Osteocyte (in vitro differentiated cells): ENCODE measurements at places on chromosomes 16 and 17. TPM values are rescaled to one million over a fixed set of nuclear protein-coding genes. Genes with fewer than 3 reads are reported as not detected.

- DNase-seq, result no peak
- H3K4me1 ChIP-seq, result peaks cover 2% of the 10 kb centered on the region
- H3K27ac ChIP-seq, result no peak overlapping the region
- no peak overlapping the region for H3K4me3 ChIP-seq
- no peaks in the 10 kb centered on the region for H3K36me3 ChIP-seq
Observed at GRCh38 chr17:14522795-14523387, 222.0 kb downstream of the HS3ST3B1 start.

DNA sequence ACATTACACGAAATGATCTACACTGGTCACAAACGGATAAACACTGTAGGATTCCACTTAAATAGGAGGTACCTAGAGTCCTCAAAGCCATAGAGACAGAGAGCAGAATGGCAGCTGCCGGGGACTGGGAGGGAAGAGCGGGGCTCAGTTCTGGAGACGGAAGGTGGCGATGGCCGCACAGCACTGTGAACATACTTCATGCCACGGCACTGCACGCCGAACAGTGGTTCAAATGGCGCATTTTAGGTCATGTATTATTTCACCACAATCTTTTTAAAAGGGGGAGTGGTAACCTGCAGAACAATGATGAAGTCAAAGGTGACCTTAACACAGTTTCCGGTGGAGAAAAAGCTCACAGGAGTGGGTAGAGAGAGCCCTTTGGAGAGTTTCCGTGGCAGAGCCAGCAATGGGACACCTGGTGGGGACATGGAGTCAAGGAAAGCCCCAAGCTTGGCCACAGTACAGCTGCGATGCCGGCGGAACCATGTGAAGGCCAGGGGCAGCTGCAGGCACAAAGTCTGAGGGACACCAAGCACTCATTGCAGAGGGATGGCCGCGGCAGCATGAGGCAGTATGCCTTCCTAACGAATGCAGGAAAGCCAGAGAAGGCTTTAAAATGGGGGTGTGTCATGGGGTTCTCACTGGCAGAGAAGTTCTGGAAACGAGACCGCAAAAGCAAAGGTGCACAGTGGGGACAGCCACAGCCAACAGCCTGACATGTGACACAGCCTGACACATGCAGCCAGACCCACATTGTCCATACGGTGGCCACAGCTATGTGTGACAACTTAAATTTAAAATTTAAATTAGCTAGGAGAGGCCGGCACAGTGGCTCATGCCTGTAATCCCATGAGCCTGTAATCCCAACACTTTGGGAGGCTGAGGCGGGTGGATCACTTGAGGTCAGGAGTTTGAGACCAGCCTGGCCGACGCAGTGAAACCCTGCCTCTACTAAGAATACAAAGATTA is 7.3 kb downstream of the FLCN start:
- DNase-seq, result no peak
- H3K36me3 ChIP-seq, result peaks cover 43% of the 10 kb centered on the region
- no peak overlapping the region for H3K27ac ChIP-seq
- H3K4me3 ChIP-seq, result no peak overlapping the region
- H3K4me1 ChIP-seq, result peaks cover 10% of the 10 kb centered on the region
- H3K27me3 ChIP-seq, result no peaks in the 10 kb centered on the region

GRCh38 chr16:53781023-53781605 is 77.2 kb downstream of the FTO start:
- H3K27ac ChIP-seq, result no peak overlapping the region

DNA sequence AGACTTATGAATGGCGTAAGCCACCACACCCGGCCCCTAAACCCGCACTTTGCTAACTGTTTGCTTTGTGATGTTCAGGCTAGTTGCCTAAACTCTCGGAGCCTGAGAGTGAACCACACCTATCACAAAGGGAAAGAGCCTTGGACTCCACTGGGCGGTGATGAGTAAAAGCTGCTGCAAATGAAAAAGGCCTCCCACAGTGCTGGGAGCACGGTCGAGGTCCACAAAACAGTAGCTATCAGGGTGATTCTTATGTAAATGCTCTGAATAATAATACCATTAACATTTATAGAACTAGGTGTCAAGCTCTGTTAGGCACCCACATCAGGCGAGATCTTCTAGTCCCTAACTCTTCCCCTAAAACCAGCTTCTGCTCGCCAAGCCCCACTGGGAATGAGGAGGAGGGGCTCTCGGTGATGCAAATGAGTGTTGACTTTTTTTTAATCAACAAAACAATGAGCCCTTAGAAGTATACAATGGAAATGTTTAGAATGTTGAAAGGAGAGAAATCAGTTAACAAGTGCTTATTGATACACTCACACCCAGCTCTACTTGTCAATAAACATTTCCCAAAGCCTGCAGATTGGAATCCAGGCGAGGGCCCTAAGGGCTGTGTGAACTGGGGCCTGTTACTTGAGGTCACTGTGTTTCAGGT is 19.8 kb downstream of the FBRS start:
- H3K36me3 ChIP-seq, result no peaks in the 10 kb centered on the region
- H3K4me1 ChIP-seq, result no peaks in the 10 kb centered on the region
- no peak overlapping the region for H3K4me3 ChIP-seq
- DNase-seq, result no peak
- no peaks in the 10 kb centered on the region for H3K27me3 ChIP-seq
- no peak overlapping the region for H3K27ac ChIP-seq

Gene VPS25
- 63.9 and 66.1 TPM in 2 replicates for total RNA-seq

DNA sequence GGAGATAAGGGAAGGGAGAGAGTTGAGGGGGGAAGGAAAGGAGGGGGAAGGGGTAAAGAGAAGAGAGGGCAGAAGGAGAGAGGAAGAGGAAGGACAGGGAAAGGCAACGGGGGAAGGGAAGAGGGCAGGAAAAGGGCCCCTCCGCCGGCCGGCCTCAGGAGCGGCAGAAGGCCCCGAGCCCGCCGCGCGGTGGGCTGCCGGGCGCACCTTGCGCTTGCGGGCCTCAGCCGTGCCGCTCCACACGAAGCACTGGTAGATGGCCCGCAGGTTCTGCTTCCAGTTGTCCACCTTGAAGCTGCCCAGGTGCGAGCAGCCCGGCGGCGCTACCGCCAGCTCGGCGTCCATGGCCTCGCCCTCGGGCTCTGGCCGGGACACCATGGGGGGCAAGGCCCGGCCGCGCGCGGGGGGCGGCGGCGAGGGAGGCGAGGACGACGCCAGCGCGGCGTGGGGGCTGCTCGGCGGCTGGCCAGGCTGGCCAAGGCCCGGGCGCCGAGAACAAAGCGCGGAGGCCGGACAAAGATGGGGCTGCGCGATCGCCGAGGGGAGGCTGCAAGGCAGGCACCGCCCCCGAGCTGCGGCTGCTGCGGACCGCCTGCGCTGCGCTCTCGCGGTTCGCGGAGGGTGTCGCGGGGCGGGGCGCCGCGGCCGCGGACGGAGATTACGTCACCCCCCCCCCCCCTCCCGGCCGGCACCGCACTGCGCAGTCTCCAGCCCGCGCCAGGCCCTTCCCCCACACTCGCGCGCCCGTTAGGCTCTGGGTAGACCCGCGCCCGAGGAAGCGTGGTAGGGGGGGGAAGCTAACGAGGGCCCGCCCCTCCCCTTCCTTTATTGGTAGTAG is at the start of gene USP22:
USP22 (minus strand) TSS at position 554 of the 838 bp plus-strand sequence; CDS start at position 378, 176 bp downstream.
- peak within 1 kb of the TSS; percentile 99 for H3K4me3 ChIP-seq
- H3K4me1 ChIP-seq, result peaks cover 43% of the 10 kb centered on the region
- DNase-seq, result peak; percentile 99
- peaks cover 1% of the 10 kb centered on the region for H3K36me3 ChIP-seq

- no peaks in the 10 kb centered on the region for H3K27me3 ChIP-seq
- peak overlapping the region; percentile 94 for H3K27ac ChIP-seq
- peaks cover 29% of the 10 kb centered on the region for H3K36me3 ChIP-seq
- H3K4me3 ChIP-seq, result peak overlapping the region; percentile 38
Observed at GRCh38 chr17:83084621-83085056, 5.2 kb downstream of the METRNL start.

DNA sequence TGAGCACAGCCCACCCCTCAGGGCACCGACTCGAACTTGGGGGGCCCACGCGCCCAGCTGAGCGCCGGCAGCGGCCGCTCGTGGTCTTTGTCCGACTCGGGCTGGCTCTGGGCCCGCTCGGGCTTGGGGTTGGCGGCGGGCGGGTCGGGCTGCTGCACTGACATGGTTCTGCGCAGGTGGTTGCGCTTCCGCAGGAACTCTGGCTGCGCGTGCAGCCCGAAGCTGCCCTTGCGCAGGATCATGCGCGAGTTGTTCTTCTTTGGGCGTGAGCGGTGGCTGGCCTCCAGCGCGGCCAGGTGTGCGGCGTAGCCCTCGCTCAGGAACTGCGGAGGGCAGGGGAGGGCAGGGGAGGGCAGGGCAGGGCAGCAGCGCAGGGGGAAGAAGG is 11.1 kb downstream of the PIMREG start:
- H3K36me3 ChIP-seq, result no peaks in the 10 kb centered on the region
- peaks cover 6% of the 10 kb centered on the region for H3K27me3 ChIP-seq
- no peak for DNase-seq
- H3K4me1 ChIP-seq, result peaks cover 13% of the 10 kb centered on the region
- peak overlapping the region; percentile 47 for H3K4me3 ChIP-seq

DNA sequence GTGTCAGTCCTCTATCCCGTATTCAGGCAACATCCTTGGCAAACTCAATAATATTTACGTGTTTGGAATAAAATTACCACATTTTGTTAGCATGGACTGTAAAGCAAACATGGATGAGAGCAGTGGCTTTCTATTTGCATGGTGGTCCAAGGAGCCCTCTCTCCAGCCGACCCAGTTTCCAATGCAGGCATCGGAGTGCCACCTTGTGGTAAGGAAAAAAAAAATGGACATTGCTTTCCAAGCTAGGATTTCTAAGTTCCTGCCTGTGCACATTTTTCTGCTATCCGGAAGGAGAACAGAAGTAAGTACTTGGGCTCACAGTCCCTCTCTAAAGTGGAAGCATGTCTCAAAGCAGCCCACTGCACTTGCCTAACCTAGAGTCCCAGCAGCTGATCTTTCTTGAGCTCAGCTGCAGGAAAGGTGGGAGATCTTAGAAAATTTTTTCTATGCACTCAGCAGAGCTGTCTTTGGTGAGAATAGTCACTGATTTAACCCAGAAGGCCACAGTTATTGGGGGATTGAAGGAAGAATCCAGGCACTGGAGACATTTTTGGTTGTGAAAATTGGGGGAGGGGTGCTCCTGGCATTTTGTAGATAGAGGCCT is 46.0 kb upstream of the ERCC4 start:
- H3K27ac ChIP-seq, result no peak overlapping the region
- H3K4me3 ChIP-seq, result no peak overlapping the region
- DNase-seq, result no peak
- H3K4me1 ChIP-seq, result no peaks in the 10 kb centered on the region

Gene FTO
- 108 and 114 TPM in 2 replicates for total RNA-seq

GRCh38 chr16:9316008-9316407 is 224.6 kb downstream of the HAPSTR1 start:
- no peaks in the 10 kb centered on the region for H3K27me3 ChIP-seq
- H3K27ac ChIP-seq, result no peak overlapping the region
- no peak overlapping the region for H3K4me3 ChIP-seq
- DNase-seq, result no peak
- no peaks in the 10 kb centered on the region for H3K4me1 ChIP-seq
- no peaks in the 10 kb centered on the region for H3K36me3 ChIP-seq

DNA sequence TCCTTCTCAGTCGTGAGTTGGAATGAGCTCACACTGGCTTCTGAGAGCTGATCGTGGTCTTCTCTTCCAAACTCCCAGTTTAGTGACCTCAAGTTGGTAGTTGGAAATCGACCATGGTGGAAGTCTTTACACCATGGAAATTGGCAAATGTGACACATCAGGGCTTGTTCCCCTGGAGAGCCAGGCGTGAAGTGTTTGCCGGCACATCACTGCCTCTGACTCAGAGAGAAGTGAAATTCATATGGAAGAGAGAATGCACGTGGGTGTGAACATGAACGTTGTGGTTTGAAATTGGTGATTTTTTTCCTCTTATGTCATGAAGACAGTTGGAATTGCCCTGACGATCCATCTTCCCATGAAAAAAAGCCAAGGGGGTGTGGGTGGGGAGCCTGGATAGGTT is 47.4 kb downstream of the AXIN2 start:
- peaks cover 12% of the 10 kb centered on the region for H3K27me3 ChIP-seq
- H3K4me3 ChIP-seq, result no peak overlapping the region
- H3K27ac ChIP-seq, result no peak overlapping the region
- no peaks in the 10 kb centered on the region for H3K36me3 ChIP-seq

DNA sequence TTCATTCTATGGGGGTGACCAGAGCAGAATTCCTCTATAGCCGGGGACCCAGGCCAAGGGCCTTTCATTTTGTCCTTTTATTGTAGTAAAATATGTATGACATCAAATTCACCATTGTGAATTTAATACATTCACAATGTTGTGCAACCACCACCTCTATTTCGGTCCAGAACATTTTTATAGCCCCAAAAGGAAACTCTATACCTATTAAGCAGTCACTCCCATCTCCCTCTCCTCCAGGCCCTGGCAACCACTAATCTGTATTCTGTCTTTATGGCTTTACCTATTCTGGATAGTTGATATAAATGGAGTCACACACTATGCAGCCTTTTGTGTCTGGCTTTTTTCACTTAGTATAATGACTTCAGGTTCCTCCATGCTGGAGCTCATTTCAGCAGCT is 9.7 kb upstream of the TNS4 start:
- no peaks in the 10 kb centered on the region for H3K27me3 ChIP-seq
- no peaks in the 10 kb centered on the region for H3K36me3 ChIP-seq
- peaks cover 64% of the 10 kb centered on the region for H3K4me1 ChIP-seq

GRCh38 chr17:41058741-41059140 is 1.2 kb downstream of the KRTAP2-3 start:
- H3K36me3 ChIP-seq, result no peaks in the 10 kb centered on the region
- no peak for DNase-seq
- H3K27me3 ChIP-seq, result no peaks in the 10 kb centered on the region
- H3K27ac ChIP-seq, result no peak overlapping the region
- peaks cover 45% of the 10 kb centered on the region for H3K4me1 ChIP-seq

GRCh38 chr17:55513885-55514590 is 2.8 kb upstream of the SMIM36 start:
- no peaks in the 10 kb centered on the region for H3K36me3 ChIP-seq
- peaks cover 9% of the 10 kb centered on the region for H3K27me3 ChIP-seq
- peak; percentile 86 for DNase-seq
- H3K4me3 ChIP-seq, result no peak overlapping the region
- no peaks in the 10 kb centered on the region for H3K4me1 ChIP-seq
- no peak overlapping the region for H3K27ac ChIP-seq

Gene CHST5
- total RNA-seq, result 0.27 TPM in 1 of 2 replicates, not detected in the other

- DNase-seq, result no peak
- H3K4me3 ChIP-seq, result no peak overlapping the region
- H3K4me1 ChIP-seq, result peaks cover 3% of the 10 kb centered on the region
- H3K27ac ChIP-seq, result no peak overlapping the region
- H3K36me3 ChIP-seq, result no peaks in the 10 kb centered on the region
Observed at GRCh38 chr17:83012868-83013778, 66.3 kb upstream of the METRNL start.

Gene MAP2K3
- 33.1 and 36.2 TPM in 2 replicates for total RNA-seq

Gene KRT17
- 40.5 and 43.2 TPM in 2 replicates for total RNA-seq

Gene KRTAP2-3
- not detected in 2 replicates for total RNA-seq

Gene NUPR1
- 124 and 138 TPM in 2 replicates for total RNA-seq

GRCh38 chr16:55571-56136 is 2.0 kb downstream of the SNRNP25 start:
- H3K4me3 ChIP-seq, result no peak overlapping the region
- peaks cover 18% of the 10 kb centered on the region for H3K4me1 ChIP-seq
- H3K36me3 ChIP-seq, result peaks cover 22% of the 10 kb centered on the region
- no peak for DNase-seq
- no peak overlapping the region for H3K27ac ChIP-seq

Gene SDK2
- 16.5 and 19.4 TPM in 2 replicates for total RNA-seq

GRCh38 chr17:58184986-58185761 is 7.4 kb upstream of the EPX start:
- DNase-seq, result peak; percentile 77
- no peak overlapping the region for H3K4me3 ChIP-seq
- no peak overlapping the region for H3K27ac ChIP-seq

Gene CD68
- total RNA-seq, result 1.1 TPM in 2 replicates

Gene TMEM88
- total RNA-seq, result 3.4 TPM in 2 replicates
